ENCODE measurements at places on chromosomes 4 and X.

DNA sequence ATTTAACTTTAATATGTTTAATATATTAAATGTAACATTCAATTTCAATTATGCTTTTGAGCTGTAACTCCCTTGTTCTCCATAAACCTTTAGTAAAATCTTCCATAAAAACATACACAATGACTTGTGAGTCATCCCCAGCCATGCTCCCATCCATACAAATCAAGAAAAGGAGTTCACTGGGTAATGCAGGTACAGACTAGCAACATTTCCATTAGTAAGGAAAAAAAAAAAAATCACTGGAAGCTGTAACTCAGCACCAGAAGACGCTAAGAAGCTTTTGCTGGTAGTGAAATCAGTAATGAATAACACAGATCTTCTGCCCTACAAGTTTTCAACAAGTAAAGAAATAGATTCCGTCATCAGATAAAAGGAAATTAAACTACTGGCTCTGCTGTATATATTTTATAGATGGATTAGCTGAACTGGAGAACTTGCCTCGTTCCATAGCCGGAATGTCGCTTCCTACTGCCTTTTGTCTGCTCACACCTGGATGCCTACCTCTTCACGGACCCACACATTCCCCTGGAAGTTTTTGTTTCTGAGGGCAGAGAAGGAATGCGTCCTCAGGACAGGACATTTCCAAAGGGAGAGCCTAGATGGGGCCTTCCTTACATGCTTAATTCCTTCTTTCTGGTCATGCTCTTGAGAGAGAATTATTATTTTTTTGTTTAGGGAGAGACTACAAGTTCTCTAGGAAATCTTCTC, 298.4 kb upstream of the ANKRD50 start:
- DNase-seq, result no peak

GRCh38 chr4:1409079-1409478, 2.8 kb upstream of the NKX1-1 start:
- no peak for DNase-seq

DNA sequence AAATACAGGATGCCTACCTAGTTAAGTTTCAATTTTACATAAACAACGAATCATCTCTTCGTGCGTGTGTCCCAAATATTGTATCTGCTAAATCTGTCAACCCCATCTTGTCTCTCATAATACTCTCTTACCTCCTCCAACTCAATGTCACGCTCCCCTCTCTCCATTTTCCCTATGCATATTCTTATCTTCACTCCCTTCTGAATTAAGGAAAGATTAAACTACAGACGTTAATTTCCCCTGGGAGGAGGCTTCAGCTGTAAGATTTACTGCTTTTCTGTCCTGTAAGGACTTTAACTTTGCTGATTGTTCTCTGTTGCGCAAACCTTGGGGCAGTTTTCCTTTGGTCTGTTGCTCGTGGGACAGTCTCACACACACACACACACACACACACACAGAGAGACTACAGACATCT, 455 bp upstream of the ABCB7 start:
- DNase-seq, result no peak

DNA sequence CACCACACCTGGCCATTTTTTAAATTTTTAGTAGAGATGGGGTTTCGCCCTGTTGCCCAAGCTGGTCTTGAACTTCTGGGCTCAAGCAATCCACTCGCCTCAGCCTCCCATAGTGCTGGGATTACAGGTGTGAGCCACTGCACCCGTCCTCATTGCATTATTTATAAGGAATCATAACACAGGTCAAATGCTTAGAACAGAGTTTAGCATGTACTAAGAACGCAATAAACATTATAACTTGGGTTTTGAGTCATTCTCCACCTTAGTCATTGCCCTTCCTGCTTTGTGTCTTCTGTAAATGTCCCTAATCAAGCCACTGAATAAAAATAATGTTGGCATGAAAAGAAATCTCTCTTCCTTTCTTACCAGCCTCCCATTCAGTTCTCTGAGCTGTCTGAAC, 38.5 kb upstream of the SHROOM4 start:
- no peak for DNase-seq

GRCh38 chr4:72473434-72473900, 95.6 kb downstream of the ADAMTS3 start:
- DNase-seq, result no peak

DNA sequence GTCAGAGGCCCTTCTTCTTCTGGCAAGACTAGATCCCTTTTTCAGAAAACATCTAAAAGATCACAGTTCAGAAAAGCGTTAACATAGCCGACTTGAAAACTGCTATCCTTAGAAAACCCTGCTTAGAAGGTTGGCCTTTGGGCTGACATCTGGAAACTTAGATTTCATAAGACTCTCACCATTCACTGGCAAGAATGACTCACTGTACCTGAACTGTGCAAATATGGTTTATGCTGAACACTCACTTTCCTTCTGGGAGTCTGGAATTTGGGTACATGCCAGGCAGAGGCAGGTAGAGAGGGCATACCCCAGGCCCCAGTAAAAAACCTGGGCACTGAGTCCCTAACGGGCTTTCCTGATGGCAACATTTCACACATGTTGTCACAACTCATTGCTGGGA, 88.8 kb upstream of the GPC3 start:
- DNase-seq, result no peak

DNA sequence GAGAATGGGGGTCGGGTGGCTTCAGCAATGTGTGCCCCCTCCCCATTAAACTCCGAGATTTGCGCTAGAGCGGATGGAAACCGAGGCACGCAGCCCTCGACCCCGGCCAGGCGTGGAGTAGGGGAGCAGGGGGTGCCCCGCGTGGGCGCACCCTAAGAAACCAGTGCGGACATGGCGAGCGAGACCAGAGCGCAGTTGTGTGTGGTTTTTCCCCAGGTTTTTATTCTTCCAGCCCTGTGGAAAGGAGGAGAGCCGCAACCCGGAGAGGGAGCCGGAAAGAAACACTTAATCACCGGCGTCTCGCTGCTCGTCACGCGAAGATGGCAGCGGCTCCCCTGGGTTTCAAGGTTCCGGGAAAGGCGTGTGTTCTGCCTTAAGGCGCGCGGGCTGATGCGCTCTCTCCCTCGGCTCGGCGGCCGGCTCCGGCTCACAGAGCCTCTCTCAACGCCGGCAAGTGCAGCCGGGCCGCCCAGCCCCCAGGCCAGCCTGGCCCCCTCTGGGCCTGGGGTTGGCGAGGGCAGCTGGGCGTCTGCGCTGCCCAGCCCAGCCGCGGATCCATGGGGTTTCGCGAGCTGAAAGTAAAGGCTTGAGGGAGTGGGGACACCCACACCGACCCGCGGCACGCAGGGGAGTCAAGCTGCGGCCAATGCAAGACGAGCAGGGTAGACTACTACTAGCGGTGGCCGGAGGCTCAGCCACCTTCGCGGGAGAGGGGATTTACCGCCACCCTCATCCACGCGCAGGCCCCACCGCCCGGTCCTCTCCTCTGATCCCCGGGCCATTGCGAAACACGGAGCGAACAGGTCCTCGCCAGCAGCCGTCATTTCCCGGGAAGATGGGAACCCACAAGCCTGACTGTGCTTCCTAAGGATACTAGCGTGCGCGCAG, 74.0 kb upstream of the BCOR start:
- DNase-seq, result peak; percentile 26

DNA sequence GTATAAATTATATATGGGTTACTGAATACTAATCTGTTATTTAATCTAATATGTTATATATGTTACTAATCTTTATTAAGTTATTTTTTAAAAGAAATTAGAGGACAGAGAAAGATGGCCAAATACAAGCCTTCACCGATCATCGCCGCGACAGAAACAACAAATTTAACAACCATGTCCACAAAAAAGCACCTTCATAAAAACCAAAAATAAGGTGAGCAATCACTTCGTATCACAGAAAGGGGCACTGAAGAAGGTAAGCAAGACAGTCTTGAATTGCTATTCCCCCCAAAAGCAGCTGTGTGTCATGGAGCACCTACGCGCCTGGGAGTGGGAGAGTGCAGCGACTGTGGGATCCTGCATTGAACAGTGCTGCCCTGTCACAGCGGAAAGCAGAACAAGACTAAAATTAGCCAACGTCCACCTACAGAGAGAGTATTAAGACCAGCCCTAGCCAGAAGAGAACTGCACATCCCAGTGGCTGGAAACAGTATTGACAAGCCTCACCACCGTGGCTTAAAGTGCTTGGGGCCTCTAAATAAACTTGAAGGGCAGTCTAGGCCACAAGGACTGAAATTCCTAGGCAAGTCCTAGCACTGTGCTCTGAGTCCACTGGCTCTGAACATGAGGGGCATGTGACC, 38.5 kb downstream of the LRBA start:
- DNase-seq, result no peak

DNA sequence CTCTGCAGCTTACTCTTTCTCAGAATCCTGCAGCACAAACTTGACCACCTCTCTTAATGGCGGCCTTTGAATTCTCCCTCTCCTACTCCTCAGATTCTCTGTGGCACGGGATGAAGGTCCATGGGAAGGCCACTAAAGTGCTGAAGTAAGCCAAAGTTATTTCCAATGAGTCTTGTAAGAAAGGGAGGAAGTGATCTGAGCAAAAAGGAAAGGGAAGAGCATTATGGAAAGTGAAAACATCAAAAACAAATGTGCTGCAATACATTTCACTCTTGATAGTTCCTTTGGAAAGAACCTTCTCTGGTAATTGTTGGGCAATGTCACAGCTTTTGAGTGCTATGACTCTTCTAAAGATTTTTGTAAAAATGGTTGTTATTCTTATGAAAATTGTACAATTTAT, 54.3 kb upstream of the CAMK2D start:
- no peak for DNase-seq

DNA sequence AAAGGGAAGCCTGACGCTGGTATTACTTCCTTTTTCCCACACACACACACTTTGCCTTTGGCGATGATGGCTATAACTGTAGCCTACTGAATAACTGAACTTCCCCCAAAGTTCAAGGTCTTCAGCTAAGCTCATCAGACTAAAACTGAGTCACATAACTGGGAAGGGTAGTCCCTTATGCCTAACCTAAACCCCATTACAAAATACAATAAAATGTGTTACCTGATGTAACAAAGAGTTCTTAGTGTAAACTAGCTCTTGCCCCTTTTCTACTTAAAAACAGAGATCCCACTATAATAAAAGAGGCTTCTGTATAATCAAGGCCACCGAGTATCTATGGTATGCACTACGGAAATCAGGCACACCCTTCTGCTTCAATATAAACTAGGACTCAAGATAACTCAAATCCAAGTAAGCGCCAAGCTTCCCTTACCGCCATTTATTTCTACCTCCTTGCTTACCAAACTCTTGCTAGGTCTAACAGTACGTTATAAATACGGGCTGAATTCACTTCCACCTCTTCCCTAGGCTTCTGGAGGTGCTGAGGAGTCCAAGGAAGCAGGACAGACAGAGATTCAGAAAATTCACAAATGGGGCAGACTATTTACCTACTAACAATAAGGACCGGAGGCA, 2.4 kb downstream of the OTUD4 start:
- DNase-seq, result no peak

DNA sequence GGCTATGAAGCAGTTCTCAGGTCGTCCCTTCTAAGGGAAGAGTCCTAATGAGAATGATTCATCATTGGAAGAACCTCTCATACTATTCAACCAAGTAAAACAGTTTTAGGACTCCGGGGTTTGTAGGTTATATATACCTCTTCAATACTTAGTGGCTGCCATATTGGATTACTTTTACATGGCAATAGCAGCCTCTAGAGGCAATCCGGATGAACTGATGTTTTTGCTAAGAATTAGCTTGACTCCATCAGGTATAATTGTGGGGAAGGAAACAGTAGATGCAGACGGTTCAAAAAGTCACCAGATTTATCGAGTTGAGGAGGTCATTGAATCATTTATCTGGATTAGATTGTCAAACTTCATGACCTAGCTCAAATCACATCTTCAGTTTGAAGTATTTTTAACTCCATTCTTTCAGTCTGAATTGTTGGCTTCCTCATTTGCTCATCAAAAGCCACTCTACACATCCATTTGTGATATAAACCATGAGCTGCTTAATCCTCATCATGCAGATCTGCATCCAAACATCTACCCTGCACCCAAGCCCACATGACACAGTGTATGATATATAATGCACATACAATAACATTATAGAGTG, 28.4 kb downstream of the GUCY1B1 start:
- DNase-seq, result no peak

GRCh38 chr4:101846550-101846949, 56.0 kb downstream of the BANK1 start:
- no peak for DNase-seq

- DNase-seq, result no peak
Observed at GRCh38 chr4:188177997-188178675, 38.9 kb downstream of the TRIML1 start.

- no peak for DNase-seq
Observed at GRCh38 chrX:46398874-46399273, 146.3 kb downstream of the ZNF674 start.

DNA sequence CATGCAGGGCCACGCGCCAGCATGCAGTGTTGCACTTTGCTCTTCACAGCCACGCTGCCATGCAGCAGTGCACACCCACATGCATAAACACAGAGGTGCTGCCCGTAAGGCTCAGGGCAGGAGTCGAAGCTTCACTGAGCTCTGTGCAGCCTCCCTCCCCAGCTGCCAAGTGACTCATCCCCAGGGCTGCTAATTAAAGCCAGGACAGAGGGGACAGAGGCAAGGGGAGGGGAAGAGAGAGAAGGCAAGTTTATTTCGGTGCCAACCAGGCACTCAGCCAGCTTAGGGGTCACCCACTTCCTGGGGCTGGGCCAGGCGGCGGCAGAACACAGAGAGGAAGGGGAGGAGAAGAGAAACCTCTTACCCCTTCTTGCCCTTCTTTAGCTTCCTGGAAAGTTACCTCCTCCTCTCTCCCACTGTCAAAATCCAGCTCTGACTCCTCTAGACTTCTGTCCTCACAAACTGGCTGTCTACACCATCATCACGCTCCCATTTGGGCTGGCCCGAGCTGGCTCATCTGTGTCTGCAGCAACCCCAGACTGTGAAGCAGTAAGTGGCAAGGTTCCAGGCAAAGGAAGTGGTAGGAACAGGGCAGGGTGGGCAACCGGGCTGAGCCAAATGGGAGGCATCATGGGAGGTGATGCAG, 6.2 kb upstream of the IQSEC2 start:
- DNase-seq, result peak; percentile 14

- no peak for DNase-seq
Observed at GRCh38 chr4:67571975-67572374, 13.4 kb downstream of the STAP1 start.

DNA sequence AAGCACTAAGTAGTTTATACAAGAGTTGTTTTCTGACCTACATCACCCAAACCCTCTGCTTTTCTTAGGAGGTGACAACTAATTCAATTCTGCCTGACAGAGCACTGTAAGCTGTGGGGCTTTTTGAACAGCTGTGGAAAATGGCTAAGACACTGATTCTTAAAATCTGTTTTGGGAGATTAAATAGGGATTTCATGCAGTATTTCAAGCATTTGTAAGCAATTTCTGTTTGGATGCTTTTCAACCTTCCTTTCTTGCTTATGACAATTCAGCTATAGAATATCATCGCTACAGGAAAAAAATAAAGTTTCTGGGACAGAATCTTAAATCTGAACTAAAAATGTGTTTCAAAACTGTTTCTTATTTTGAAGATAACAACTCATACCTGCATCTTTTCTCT, 459.5 kb downstream of the RAPGEF2 start:
- DNase-seq, result no peak

DNA sequence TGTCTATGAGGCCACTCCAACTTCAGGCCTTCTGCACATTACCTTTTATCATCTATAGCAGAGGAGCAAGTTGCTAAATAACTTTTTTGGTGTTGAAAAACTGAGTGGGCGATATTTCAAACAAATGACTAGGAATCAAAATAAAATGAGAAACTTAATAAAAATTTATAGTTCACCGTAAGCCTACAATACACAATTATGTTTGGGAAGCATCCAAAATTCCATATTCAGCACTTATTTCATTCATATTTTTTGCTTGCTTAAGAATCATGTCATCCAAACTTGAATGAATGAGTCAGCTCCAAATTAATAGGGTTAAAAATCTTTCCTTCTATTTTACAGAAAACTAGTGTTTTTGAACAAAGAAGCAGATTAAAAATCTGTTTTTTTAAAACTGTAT, 119.1 kb downstream of the SH3RF1 start:
- no peak for DNase-seq
